T-helper 17 cell (primary cell): ENCODE measurements at places on chromosomes 16 and 17.
A peak's percentile ranks its signal among the peaks of the same experiment; 100 is the strongest.

DNA sequence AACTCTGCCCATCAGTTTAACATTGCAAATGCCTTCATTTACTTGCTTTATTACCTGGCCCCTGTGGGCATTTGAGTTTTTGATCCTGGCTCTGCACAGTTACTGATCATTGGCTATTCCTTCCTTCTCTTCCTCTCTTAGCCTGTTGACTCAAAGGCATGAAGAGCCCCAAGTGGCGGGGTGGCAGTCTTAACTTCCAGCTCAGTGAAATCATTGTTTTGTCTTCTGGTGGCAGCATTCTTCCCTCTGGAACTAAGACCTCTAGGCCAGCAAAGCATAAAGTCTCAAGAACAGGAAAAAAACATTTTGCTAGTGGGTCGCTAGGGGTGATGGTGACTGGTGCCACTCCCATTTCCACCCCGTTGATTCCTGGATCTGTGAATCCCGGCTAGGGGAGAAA lies 52.3 kb upstream of the MRTFB start:
- H3K4me3 ChIP-seq: peak overlapping the region; percentile 22
- H3K4me1 ChIP-seq: no peaks in the 10 kb centered on the region
- H3K27ac ChIP-seq: no peak overlapping the region
- DNase-seq: no peak

- peaks cover 23% of the 10 kb centered on the region for H3K4me1 ChIP-seq
- H3K27ac ChIP-seq: no peak overlapping the region
- no peaks in the 10 kb centered on the region for H3K36me3 ChIP-seq
- peak overlapping the region; percentile 64 for H3K4me3 ChIP-seq
Observed at GRCh38 chr17:3754458-3755334, 31.0 kb downstream of the HASPIN start.

DNA sequence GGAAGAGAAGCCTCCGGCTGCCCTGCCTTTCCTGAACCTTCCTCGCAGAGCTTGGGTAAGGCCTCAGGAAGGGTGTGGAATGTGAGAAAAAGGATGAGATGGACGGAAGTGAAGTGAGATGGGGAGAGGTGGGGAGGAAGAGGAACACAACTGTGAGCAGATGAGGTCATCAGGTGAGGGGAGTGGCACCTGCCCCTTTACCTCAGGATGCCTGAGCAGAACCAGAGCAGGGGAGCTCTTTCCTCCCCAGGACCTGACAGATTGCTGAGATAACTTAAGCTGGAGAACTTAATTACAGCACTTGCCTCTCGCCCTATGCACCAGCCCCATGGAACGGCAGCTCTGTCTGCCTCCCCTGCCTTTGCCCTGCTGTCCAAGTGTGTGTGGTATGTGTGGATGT lies 29.8 kb downstream of the TMEM132E start:
- H3K27ac ChIP-seq: no peak overlapping the region
- no peak for DNase-seq
- peaks cover 6% of the 10 kb centered on the region for H3K4me1 ChIP-seq
- H3K27me3 ChIP-seq: peaks cover 91% of the 10 kb centered on the region

DNA sequence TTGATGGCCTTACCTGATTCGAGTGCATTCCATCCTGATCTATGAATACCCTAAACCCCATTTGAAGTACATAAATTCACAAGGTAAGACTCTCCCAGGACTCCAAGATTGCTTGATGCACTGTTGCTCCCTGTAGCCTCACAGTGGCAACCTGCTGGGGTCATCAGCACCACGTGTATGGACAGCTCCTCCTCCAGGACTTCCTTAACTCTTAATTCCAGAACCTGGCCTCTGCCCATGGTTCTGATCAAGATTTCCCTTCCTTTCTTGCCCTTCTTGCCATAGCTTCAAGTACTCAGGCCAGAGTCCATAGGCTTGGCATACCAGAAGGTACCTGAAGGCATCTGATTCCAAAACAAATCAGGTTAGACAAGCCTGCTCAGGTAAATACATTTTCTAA lies 34.0 kb upstream of the NLK start:
- no peak overlapping the region for H3K27ac ChIP-seq
- H3K36me3 ChIP-seq: no peaks in the 10 kb centered on the region
- no peak for DNase-seq
- H3K4me3 ChIP-seq: no peak overlapping the region

- peaks cover 13% of the 10 kb centered on the region for H3K4me1 ChIP-seq
- H3K36me3 ChIP-seq: peaks cover 15% of the 10 kb centered on the region
- no peak for DNase-seq
- H3K27me3 ChIP-seq: no peaks in the 10 kb centered on the region
Observed at GRCh38 chr17:16150251-16150856, 65.0 kb downstream of the NCOR1 start.

GRCh38 chr17:81518113-81518784 lies 5.7 kb upstream of the ACTG1 start:
- no peak for DNase-seq
- peak overlapping the region; percentile 77 for H3K4me3 ChIP-seq
- no peak overlapping the region for H3K27ac ChIP-seq
- no peaks in the 10 kb centered on the region for H3K36me3 ChIP-seq
- no peaks in the 10 kb centered on the region for H3K27me3 ChIP-seq
- H3K4me1 ChIP-seq: peaks cover 14% of the 10 kb centered on the region

GRCh38 chr17:41003926-41004325 lies 4.2 kb upstream of the KRTAP3-2 start:
- no peak overlapping the region for H3K27ac ChIP-seq
- no peaks in the 10 kb centered on the region for H3K4me1 ChIP-seq
- no peaks in the 10 kb centered on the region for H3K36me3 ChIP-seq
- no peak for DNase-seq
- peaks cover 49% of the 10 kb centered on the region for H3K27me3 ChIP-seq

GRCh38 chr17:78399028-78399692 lies 20.7 kb downstream of the PGS1 start:
- no peak overlapping the region for H3K27ac ChIP-seq
- H3K27me3 ChIP-seq: no peaks in the 10 kb centered on the region
- H3K4me3 ChIP-seq: no peak overlapping the region

DNA sequence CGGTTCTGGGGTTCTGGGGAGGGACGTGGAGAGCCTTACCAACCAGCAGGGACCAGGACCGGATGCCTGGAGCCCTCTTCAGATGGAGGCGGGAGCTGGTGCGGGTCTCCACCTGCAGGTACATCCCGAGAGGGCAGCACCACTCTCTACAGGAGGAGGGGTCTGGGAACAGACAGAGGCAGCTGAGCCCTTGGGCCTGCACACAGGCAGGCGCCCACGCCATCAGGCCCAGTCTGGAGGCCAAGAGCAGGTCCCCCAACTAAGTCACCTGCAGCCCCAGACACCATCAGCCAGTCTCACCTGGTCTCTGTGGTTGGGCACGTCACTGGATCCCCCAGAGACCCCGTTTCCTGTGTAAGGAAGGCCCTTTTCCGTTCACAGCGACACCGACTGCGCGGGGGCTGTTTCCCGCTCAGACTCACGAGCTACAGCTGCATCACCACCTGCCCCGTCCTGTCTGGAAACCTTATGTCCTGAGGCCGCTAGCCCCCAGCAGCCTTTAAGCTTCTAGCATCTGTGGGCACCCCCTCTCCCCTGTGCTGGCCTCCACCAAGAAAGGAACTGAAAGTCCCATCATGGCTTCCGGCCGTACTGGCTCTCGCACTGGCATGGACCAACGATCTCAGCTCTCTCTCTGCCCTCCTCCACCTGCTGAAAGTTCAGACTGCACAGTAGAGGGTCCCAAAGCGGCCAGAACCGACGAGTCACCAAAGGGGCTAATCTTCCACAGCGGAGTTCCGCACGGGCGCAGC lies 1.2 kb downstream of the CYBC1 start:
- peak overlapping the region; percentile 95 for H3K4me3 ChIP-seq
- no peaks in the 10 kb centered on the region for H3K27me3 ChIP-seq
- peak overlapping the region; percentile 96 for H3K27ac ChIP-seq

DNA sequence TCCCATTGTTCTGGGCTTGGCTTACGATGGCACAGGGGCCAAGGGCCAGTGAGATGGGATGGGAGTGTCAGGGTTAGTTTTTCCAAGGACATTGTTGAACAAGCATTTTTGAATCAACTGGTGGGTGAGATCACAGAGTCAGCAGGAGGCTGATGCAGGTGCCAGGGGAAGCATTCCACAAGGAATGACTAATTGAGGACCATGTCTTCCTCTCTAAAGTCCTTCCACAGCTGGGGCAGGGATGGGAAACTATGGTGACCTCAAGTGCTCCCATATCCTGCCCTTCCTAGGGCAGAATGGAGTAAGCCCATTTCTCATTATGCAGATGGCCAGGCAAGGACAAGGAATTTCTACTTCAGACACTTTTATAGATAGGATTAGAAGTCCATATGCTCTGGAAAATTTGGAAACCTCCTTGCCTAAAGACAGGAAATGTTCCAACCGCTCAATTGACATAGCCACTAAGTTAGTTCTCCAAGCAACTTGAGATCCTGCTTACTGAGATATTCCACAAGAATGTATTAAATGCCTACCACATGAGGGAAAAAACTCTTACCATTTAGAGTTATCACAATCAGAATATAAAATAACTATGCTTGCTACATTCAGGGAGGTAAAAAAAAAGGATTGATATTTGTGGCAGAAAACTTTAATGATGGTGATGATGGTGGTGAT lies 21.2 kb upstream of the ENGASE start:
- no peaks in the 10 kb centered on the region for H3K4me1 ChIP-seq
- peaks cover 10% of the 10 kb centered on the region for H3K27me3 ChIP-seq
- no peak overlapping the region for H3K4me3 ChIP-seq
- no peak overlapping the region for H3K27ac ChIP-seq

GRCh38 chr16:66419527-66419926 lies 7.6 kb upstream of the BEAN1 start:
- no peak overlapping the region for H3K27ac ChIP-seq
- no peak overlapping the region for H3K4me3 ChIP-seq
- H3K4me1 ChIP-seq: peaks cover 16% of the 10 kb centered on the region
- H3K27me3 ChIP-seq: peaks cover 31% of the 10 kb centered on the region
- DNase-seq: no peak
- peaks cover 7% of the 10 kb centered on the region for H3K36me3 ChIP-seq
